EH (cell line): ENCODE measurements at places on chromosomes 1 and 21.
A peak's percentile ranks its signal among the peaks of the same experiment; 100 is the strongest.

- DNase-seq: no peak
Measured at GRCh38 chr1:227883073-227883520, 64.6 kb downstream of the WNT9A start.

GRCh38 chr1:166971252-166971651, 4.1 kb downstream of the ILDR2 start:
- no peak for DNase-seq

DNA sequence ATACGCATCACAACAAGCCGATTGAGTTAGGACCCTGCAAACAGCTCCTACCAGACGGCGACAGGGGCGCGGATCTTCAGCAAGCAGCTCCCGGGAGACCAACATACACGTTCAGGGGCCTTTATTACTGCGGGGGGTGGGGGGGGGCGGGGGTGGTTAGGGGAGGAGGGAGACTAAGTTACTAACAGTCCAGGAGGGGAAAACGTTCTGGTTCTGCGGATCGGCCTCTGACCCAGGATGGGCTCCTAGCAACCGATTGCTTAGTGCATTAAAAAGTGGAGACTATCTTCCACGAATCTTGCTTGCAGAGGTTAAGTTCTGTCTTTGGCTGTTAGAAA, 162.0 kb downstream of the RUNX1 start:
- DNase-seq: peak; percentile 31

GRCh38 chr21:37759777-37760176, 156.5 kb downstream of the KCNJ6 start:
- DNase-seq: no peak

DNA sequence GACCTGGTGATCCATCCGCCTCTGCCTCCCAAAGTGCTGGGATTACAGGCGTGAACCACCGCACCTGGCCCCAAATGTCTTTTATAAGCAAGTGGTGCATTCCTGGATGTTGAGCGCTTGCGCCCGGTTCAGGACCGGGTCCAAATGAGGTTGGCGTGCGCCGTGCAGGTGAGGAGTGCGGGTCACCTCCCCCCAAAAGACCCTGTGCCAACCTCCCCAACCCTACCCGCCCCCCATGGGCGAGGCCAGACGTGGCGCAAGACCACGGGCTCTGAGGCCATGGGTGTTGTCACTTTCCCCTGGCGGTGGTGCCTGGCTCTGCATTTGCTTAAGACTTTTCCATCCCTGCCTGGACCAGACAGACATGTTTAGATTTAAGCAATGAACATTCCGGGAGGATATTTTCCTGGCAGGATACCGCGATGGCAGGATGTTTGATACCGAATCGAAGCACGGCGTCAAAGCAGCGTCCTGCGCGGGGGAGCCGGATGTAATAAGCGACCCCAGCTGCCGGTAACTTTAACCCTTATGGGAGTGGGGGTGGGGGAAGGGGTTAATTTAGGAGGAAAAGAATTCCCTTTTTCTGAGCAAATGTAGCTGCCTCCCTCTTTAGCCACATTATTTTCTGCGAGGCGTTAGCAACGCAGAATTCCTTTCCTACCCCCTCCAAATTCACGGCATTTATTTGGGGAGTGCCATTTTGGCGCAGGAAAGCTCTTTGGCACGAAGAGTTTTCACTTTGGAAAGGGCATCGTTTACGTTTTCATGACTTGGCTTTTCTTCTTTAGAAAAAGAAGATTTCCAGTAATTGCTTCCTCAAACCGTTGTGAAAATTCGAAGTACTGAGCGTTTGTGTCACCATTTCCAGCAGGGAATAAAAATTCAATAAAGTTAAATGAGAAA, 27.8 kb upstream of the RNF187 start:
- peak; percentile 80 for DNase-seq

- DNase-seq: peak; percentile 54
Measured at GRCh38 chr1:248622570-248623001, 12.3 kb downstream of the OR2T11 start.

GRCh38 chr21:42336054-42336453, 14.7 kb downstream of the TFF2 start:
- DNase-seq: peak; percentile 4

- no peak for DNase-seq
Measured at GRCh38 chr1:37701051-37701450, 8.7 kb downstream of the CDCA8 start.

DNA sequence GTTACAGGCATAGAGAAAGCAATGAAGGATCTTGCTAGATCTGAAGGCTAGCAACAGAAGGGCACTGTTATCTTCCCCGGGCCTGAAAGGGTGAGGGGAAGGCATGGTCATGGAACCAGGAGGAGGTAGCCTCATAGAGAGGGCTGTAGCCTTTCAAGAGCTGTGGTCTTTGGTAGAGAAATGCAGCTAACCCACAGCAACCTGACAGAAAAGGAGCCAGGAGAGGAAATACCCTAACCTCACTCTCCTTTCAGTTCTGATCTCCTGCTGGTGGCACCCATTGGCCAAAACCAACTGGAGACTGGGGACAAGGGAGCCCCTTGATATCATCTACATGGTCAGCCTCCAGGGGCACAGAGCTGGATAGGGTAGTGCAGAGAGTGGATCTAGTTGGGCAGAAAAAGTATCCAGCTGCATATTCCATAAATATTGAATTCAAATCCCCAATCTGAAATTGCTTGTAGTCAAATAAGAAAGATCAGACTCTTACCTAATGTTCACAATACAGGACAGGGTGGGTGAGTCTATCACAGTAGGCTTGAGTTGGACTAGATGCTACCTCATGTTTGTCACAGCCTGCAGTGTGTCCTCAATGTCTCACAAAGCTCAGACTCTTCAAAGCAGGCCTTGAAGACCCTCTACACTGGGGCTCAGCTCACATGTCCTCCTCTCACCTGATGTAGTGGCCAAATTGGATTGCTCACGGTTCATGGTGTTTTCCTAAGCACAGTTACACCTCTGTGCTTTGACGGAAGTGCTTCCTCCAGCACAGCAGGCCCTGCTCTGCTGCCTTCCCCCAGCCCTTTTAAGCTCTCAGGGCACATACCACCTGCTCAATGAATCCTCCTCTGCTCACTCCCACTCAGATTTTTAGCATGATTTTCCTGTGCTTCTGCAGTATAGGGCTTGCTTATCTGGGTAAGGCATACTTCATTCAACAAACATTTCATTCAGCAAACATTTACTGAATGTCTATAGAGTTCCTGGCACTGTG, 74.1 kb upstream of the JUN start:
- no peak for DNase-seq

DNA sequence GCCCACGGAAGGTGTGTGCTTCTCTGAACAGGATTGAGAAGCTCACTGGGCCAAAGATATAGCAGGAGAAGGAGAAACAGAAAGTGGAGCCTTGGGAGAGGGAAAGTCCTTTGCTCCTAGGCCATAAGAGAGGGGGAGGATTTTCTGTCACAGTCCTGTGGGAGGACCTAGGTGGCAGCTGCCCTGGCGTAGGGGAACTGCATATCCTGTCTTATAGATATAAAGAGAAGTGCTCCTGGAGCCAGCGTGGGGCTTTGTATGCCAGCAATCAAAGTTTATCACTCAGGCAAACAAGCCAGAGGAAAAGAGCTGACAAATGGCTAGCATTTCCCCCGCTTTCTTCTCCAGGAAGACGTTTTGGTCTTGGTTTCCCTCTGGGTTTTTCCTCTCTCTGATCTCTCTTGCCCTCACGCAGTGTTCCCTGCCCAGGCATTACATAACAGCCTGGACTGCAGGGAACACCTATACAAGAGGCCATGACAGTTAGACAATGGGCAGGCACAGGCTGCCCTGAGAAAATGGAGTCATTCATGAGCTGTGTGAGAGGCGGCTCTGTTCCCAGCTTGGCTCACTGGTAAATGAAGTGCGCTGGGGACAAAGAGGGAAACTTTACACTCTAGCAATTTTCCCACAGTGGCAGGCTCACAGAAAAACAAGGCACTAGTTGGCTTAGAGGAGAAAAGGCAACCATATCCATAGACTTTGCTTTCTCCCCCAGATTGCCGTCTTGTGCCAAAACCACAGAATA, 52.5 kb upstream of the ZNF648 start:
- DNase-seq: no peak

GRCh38 chr1:215032911-215033526, 49.5 kb upstream of the KCNK2 start:
- peak; percentile 28 for DNase-seq

GRCh38 chr1:53644909-53645689, 93.9 kb downstream of the GLIS1 start:
- no peak for DNase-seq

- no peak for DNase-seq
Measured at GRCh38 chr1:116365353-116365780, 7.7 kb upstream of the ATP1A1 start.

GRCh38 chr1:154179946-154180687, 11.8 kb downstream of the TPM3 start:
- DNase-seq: no peak

GRCh38 chr1:166705376-166706289, 133.6 kb upstream of the POGK start:
- no peak for DNase-seq

DNA sequence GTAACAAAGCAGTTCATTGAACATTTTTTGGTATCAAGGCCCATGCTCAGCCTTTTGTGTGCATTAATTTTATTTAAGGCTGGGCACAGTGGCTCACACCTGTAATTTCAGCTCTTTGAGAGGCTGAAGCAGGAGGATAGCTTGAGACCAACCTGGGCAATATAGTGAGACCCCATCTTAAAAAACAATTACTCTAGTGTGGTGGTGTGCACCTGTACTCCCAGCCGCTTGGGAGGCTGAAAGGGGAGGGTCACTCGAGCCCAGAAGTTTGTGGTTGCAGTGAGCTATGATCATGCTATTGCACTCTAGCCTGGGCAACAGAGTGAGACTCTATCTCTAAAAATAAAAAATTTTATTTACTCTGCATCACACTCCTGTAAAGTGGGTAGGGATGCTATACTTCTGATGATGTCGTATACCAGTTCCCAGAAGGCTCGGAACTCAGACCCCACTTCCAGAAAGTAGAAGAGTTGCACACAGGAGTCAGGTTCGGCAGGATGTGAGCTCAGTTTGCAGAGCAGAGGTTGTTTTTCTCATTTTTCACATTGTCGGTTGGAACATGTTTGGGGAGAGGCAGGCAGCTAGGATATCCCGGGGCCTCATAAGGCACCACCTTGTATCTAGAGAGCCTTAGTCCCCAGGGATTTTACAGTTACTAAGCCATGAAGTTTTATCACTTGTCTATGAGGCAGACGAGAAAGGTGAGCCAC, 144.6 kb downstream of the GALNT2 start:
- no peak for DNase-seq
